ENCODE measurements at places on chromosomes 12 and 14.

- no peak for DNase-seq
These were observed 25.1 kb downstream of the ACVR1B start for GRCh38 chr12:51976376-51977160.

- no peak for DNase-seq
These were observed 148.2 kb upstream of the CLEC14A start for GRCh38 chr14:38404100-38404541.

DNA sequence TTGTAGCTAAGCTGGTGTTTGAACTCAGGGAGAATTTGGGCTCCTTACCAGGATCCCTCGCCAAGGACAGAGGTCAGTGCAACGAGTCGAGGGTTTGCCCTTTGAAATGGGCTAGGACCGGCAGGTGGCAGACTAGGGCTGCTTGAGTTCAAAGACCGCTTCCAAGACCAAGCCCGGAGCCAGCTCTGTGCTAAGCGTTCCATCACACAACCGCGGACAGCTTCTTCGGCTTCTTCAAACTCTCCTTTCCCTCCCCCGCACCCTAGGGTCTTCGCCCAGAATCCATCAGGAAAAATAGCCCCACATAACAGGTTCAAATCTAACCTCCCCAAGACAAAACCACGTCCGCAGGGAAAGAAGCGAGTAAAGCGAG, 705 bp upstream of the FLVCR2 start:
- DNase-seq: peak; percentile 22

- DNase-seq: no peak
These were observed 173.6 kb downstream of the ETV6 start for GRCh38 chr12:11823043-11823442.

- DNase-seq: no peak
These were observed 165.4 kb upstream of the TMEM260 start for GRCh38 chr14:56414236-56414635.

- DNase-seq: no peak
These were observed 142.0 kb downstream of the TMEM30B start for GRCh38 chr14:61139006-61139599.

GRCh38 chr12:48717252-48717695, 767 bp upstream of the CCNT1 start:
- DNase-seq: no peak

GRCh38 chr14:70188659-70189455, at the start of gene SLC8A3:
SLC8A3 (minus strand) TSS chr14:70188951; CDS start chr14:70168422, 20,529 bp downstream.
- DNase-seq: no peak

DNA sequence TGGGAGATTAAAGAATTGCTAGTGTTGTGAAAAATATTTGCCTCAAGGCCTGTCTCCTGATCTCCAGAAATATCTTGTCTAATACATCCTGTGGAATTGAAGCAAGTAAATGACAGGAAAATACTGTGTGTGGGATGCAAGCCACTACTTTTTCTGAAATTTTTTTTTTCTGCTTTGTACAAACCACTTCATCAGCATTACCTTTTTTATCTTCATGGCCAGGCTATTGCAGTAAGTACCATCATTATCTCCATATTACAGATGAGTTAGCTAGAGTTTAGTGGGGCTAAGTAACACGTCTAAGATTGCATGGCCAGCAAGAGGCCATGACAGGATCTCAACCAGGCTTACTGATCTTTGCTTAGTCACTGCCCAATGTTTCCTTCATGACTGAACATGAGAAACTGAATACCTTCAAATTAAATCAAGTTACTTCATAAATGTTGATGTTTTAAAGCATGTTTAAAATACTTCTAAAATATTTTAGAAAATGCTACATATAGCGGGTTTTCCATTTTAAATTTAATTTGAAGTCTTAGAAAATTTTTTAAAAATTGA, 273.7 kb downstream of the SLC6A15 start:
- no peak for DNase-seq

DNA sequence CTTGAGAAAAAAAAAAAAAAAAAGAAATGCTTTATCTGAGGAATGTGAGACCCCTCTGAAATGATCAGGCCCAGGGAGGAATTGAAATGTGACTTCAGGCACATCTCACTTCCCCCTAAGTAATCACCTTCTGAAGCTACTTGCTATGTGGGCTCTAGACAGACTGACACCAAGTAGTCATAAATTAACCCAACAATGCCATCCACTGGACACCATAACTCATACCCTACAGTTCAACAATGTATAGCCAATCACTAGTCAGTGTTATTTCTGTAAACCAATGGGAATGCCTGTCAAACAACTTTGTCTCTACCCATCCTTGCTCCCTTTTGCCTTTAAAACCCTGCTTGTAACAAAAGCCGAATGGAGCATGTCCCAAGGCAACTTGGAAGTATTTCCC, 182.7 kb upstream of the TMPO start:
- no peak for DNase-seq

DNA sequence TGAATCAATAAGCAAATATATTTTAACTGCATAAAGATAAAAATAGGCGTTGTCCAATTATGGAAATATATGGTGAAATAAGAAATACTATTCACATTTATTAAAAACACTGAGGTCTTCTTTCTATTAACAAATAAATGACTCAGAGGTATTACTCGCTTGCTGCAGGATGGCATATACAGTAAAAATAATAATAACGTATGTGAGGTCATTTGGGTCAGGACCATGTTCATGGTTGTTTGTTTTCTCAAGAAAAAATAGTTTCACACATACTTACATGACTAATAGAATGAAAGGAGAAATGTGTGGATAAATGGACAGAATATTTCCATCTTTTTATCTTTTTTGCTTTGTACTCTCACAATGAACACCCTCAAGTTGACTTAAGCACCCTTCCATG, 46.5 kb upstream of the RTL1 start:
- DNase-seq: no peak
